ENCODE measurements at places on chromosomes 12 and 14.

GRCh38 chr14:79596551-79596950 lies 614.8 kb downstream of the DIO2 start:
- no peak for DNase-seq

DNA sequence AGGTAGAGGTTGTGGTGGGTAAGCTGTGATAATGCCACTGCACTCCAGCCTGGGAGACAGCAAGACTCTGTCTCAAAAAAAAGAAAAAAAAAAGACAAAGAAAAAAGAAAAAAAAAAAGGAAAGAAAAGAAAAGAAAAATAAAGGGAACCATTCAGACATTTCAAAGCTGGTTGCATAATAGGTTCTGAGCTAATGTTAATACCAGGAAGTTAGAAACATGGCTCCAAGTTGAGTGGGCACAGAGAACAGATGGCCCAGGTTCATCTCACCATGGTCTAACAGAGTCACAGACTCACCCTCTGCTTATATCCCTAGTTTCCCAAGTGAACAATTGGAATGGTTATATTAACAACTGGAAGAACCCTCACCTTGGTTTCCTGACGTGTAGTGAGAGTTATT lies 17.4 kb upstream of the ZDHHC17 start:
- no peak for DNase-seq

- no peak for DNase-seq
Observed at GRCh38 chr12:13839365-13840336, 141.8 kb downstream of the GRIN2B start.

GRCh38 chr12:57888409-57889157 lies 42.1 kb upstream of the CTDSP2 start:
- DNase-seq, result no peak

GRCh38 chr12:123634142-123634561 lies 523 bp downstream of the GTF2H3 start:
- DNase-seq, result no peak

All from GM18507 (cell line).